ENCODE measurements at places on chromosomes 16 and 17. TPM values are rescaled to one million over a fixed set of nuclear protein-coding genes. Genes with fewer than 3 reads are reported as not detected.

GPT2 gene
- 15.3 TPM for total RNA-seq

RGS11 gene
- 7.7 TPM for total RNA-seq

MARCHF10 gene
- total RNA-seq: not detected

IGF2BP1 gene
- not detected for total RNA-seq

- peaks cover 23% of the 10 kb centered on the region for H3K4me1 ChIP-seq
- H3K36me3 ChIP-seq: no peaks in the 10 kb centered on the region
- H3K27ac ChIP-seq: no peak overlapping the region
- peaks cover 26% of the 10 kb centered on the region for H3K27me3 ChIP-seq
Measured at GRCh38 chr16:62034231-62035114, 1.8 kb downstream of the CDH8 start.

DNA sequence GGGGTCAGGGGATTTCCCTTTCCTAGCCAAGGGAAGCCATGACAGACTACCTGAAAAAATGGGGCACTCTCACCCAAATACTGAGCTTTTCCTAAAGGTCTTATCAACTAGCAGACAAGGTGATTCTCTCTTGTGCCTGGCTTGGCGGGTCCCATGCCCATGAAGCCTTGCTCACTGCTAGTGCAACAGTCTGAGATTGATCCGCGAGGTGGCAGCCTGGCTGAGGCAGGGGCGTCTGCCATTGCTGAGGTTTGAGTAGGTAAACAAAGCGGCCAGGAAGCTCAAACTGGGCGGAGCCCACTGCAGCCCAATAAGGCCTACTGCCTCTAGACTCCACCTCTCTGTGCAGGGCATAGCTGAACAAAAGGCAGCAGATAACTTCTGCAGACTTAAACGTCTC lies 152.6 kb upstream of the PMFBP1 start:
- no peak overlapping the region for H3K27ac ChIP-seq
- H3K27me3 ChIP-seq: no peaks in the 10 kb centered on the region

DNA sequence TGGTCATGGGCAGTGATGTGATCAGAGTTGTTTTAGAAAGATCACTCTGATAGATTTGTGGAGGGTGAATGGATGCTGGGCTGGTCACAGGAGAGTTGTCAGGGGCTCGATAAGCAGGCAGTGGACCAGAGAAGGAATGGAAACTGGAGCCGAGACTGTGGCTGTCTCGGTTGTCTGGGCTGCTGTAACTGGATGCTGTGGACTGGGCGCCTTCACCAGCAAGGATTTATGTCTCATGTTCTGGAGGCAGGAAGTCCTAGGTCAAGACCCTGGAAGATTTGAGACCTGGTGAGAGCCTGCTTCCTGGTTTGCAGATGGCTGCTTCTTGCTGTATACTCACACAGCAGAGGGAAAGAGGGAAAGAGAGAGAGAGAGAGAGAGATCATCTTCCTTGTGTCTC lies 203.6 kb downstream of the HS3ST4 start:
- H3K4me1 ChIP-seq: no peaks in the 10 kb centered on the region
- H3K27ac ChIP-seq: no peak overlapping the region
- DNase-seq: no peak
- no peak overlapping the region for H3K4me3 ChIP-seq
- no peaks in the 10 kb centered on the region for H3K27me3 ChIP-seq
- no peaks in the 10 kb centered on the region for H3K36me3 ChIP-seq

GRCh38 chr16:49343291-49343690 lies 30.3 kb upstream of the C16orf78 start:
- H3K4me1 ChIP-seq: no peaks in the 10 kb centered on the region
- no peak overlapping the region for H3K27ac ChIP-seq
- DNase-seq: no peak
- H3K4me3 ChIP-seq: no peak overlapping the region
- H3K27me3 ChIP-seq: peaks cover 31% of the 10 kb centered on the region

DNA sequence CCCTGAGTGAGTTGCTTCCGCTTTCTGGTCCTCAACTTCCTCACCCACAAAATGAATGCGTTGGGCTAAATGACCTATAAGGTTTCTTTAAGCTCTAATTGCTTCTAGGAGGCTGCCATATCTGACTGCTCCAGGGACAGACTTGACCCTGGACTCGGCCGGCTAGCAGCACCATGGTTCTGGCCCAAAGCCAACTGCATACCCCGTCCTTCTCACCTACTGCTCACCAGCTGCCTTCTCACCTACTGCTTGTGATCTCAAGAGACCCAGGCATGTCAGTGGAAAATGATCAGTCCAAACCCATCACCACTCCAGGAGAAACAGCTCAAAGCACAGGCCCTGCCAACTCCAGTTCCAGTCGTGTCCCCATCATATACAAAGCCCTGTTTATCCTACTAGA lies 124.3 kb upstream of the IRX5 start:
- H3K4me1 ChIP-seq: no peaks in the 10 kb centered on the region
- DNase-seq: no peak
- H3K36me3 ChIP-seq: no peaks in the 10 kb centered on the region
- H3K27ac ChIP-seq: no peak overlapping the region
- H3K4me3 ChIP-seq: no peak overlapping the region

GRCh38 chr17:37494401-37494831 lies 4.7 kb downstream of the DUSP14 start:
- H3K27ac ChIP-seq: no peak overlapping the region
- no peaks in the 10 kb centered on the region for H3K27me3 ChIP-seq
- H3K36me3 ChIP-seq: no peaks in the 10 kb centered on the region
- no peak for DNase-seq
- peaks cover 17% of the 10 kb centered on the region for H3K4me1 ChIP-seq
